ENCODE measurements at places on chromosomes 4 and X. TPM values are rescaled to one million over a fixed set of nuclear protein-coding genes. Genes with fewer than 3 reads are reported as not detected.

CCNQ gene
- 57.3 TPM for total RNA-seq

NDP gene
- total RNA-seq = not detected

NR0B1 gene
- total RNA-seq = 25.0 TPM

PFKFB1 gene
- not detected for total RNA-seq

VCX3A gene
- total RNA-seq = not detected

DMRTC1B gene
- not detected for total RNA-seq

RTL9 gene
- 0.08 TPM for total RNA-seq

CXorf51B gene
- not detected for total RNA-seq

CDS1 gene
- 0.48 TPM for total RNA-seq

SAGE1 gene
- total RNA-seq = 0.07 TPM

DDIT4L gene
- 0.27 TPM for total RNA-seq

TSR2 gene
- total RNA-seq = 51.7 TPM

POU3F4 gene
- not detected for total RNA-seq

BMP3 gene
- not detected for total RNA-seq

PDGFC gene
- total RNA-seq = 4.3 TPM

Measured in A549 treated with GW870086 at 1 μM for 4 hours (cell line).